Stimulated activated CD8-positive, alpha-beta memory T cell treated with anti-CD3 and anti-CD28 coated beads, Interleukin-7, amount 100 ng/mL, for 1 hour (primary cell): ENCODE measurements at places on chromosomes 11 and 22.
A peak's percentile ranks its signal among the peaks of the same experiment; 100 is the strongest.

- no peak for DNase-seq
These were observed 17.7 kb downstream of the ELFN2 start for GRCh38 chr22:37409459-37410050.

- no peak for DNase-seq
These were observed 18.3 kb upstream of the MICALL1 start for GRCh38 chr22:37887584-37888378.

DNA sequence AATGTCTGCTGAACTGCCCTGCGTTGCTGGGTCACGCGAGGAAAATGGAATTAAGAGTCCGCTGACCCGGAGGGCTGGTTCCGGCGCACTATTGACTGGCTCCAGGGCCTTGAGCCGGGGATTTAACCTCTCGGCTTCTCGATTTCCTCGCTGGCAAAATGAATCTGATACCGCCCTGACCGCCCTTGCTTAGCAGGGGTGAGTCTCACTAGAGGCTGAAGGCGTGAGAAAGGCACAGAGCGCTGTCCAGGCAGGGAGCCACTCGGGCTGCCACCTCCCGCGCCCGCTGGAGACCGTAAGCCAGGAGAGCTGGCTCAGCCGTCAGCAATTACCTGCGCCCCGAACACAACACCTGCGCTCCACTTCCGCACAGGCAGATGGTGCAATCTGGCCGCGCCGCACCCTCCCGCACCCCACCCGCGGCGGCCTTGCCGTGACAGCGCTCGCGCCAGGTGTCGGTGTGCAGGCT, 65.6 kb downstream of the BUD13 start:
- no peak for DNase-seq

DNA sequence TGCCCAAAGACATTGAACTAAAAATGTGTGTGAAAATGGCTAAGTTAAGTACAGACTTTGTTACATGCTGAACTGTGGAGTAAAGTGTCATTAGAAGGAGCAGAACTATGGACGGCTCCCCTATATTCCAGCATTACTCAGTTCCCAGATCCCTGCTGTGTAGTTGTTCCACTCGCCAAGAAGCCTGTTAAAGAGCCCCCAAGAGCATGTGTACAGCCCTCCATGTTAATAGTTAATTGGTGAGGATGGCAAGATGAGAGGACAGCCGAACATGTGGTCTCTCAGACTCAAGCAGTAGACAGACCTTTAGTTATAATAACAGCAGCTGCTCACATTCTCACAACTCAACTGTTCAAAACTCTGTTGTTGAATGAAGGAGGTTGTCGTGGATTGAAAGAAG, 127.4 kb downstream of the ELP4 start:
- no peak for DNase-seq

DNA sequence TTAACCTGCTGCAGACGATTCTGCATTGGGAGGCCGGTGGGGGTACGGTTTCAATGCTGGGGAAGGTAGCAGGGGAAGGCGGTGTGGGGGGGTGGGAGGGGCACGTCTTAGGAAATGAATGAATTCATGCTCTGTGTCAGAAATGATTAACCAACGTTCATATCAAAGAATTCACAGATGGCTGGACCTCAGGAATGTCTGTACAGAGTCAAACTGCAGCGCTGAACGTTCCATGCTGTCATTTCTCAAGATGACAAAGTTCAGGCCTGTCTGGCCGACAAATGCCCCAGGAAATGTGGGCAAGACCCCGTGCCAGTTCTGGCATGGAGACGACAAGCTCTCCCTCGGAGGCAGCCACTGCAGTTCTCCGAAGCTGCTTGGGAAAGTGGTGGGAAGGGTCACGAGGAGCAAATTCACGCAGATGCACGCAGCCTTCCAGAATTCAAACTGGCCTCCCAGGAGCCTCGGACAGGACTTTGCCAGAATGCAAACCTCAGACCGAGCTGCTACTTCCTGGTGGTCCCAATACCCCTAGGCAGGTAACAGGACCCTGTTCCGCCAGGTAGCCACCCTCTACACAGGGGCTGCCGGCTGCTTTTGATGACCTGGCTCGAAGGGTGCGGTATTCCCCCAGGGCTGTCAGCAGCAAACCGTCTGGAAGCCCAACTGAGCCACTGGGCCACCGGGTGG, 81.5 kb downstream of the TRMU start:
- no peak for DNase-seq

DNA sequence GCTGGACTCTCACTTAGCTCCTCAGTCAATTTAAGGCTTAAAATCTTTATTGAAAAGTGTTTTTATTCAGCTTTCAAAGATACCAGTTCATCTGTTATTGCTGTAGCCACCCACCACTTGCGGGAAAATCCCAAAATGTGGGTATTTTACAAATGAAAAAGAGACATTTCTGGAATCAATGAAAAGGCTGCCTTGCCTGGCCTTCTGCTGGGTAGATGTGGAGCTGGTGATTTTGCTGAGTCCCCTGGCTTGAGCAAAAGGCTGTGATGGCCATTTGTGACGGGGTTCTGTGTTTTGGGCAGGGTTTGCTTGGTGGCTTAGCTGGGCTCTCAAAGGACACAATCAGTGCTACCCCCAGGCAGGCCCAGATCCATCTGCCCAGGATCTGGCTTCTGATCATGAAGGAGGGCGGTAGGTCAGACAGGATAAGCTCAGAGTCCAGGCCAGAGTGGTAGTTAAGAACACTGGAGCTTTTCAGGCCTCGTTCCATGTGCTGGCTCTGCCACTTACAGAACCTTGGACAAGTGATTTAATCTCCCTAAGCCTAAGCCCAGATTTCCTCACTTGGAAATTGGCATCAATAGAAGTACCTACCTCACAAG, 36.1 kb downstream of the UBASH3B start:
- no peak for DNase-seq

GRCh38 chr22:44682556-44683168, 19.3 kb upstream of the PRR5 start:
- no peak for DNase-seq

DNA sequence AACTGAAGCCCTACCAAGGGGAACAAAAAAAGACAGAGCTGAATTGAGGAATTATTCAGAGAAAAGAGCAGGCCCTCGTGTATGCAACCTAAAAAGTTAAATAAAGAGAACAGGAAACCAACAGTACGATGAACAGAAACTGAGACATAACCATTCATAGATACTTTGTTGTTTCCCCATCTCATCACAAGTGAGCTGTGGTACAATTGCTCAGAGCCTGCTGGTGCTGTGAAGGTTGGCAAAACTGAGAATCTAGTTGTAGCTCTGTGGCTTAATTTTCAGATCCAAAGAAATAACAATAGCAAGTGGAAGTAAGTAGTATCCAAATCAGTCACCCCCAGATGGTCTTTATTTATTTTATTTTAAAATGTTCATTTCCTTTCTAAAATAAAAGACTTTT, 37.7 kb upstream of the BLID start:
- DNase-seq, result no peak

DNA sequence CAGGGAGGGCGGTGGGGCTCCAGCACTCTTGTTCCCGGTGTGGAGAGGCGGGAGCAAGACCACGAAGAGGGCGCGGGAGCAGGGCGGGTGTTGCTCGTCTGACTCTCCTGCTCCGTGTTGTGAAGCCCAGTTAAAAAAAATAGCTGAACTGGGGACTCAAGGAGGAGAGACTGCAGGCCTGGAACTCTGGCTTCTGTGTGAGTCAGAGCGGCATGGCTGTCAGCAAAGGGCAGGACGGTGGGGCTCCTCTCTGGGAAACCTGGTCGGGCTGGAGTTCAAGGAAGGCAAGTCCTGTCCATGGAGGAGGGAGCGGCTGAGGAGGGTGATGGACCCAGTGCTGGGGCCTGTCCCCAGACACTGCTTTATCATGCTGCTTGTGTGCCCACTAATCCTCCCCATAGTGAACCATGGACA, 152.3 kb downstream of the FEZ1 start:
- no peak for DNase-seq

GRCh38 chr22:50474710-50475651, at the start of gene SBF1:
Gene SBF1 (minus strand): TSS chr22:50475035. CDS start chr22:50474840, 195 bp downstream.
- DNase-seq, result peak; percentile 72

DNA sequence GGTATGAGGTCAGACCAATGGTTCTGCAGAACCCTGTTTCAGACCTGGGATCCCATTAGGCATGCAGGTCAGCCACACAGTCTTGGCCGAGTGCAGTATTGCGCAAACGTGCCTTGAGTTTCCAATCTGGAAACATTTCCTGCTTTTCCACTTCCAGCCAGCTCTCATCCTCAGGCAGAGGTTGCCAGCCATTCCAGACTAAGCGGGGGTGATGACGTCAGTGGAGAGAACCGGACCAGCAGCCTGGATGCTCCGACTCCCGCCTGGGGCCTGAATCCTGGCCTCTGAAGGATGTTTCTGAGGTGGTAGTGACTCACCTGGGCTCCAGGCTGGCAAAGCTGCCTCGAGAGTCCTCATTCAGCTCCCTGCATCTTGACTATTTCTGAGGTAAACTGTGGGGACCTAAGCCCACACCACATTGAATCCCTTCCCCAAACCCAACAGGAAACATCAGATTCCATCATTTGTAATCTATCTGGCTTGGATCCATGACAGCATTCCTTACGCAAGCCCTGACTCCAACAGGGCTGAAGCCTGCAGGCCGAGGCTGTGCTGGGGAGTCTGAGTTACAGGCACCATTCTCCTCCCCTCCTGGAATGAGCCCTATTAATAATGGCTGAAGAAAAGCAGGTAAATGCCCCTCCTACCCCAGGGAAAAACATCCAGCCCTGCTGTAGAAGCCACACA, 83.0 kb downstream of the ABTB2 start:
- no peak for DNase-seq

- no peak for DNase-seq
These were observed 251.7 kb upstream of the B3GAT1 start for GRCh38 chr11:134663506-134664313.

DNA sequence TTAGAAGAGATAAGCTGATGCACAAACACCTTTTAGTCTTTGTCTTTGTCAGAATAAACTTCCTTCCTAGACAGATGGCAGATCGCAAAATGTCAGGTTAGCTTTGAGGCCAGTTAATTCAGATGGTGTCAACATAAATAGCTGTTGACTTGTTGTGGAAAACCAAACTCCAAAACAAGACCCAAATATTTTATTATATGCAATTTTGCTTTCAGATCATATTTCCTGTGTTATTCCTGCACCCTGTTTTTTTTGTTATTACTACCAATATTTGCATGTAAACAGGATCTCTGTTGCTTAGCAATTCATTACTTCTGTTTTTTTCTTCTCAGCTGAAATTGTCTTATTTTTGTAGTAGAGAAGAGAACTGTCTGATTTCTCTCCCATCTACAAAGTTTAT, 316.0 kb downstream of the ETS1 start:
- DNase-seq, result no peak

GRCh38 chr11:10503221-10503620, 37.8 kb downstream of the RNF141 start:
- no peak for DNase-seq

- DNase-seq, result no peak
These were observed 71.9 kb downstream of the MICAL2 start for GRCh38 chr11:12182302-12182675.
